CMK (cell line): ENCODE measurements at places on chromosomes 7 and 10.

GRCh38 chr10:93223336-93223735 lies 149.6 kb downstream of the CYP26A1 start:
- no peak for DNase-seq

GRCh38 chr7:105926131-105926530 lies 36.9 kb upstream of the CDHR3 start:
- no peak for DNase-seq

GRCh38 chr10:88159127-88159829 lies 295.9 kb downstream of the PTEN start:
- no peak for DNase-seq

GRCh38 chr7:37289781-37290180 lies 158.9 kb downstream of the ELMO1 start:
- DNase-seq, result no peak

- no peak for DNase-seq
Measured at GRCh38 chr10:96863922-96864543, 31.9 kb downstream of the LCOR start.

DNA sequence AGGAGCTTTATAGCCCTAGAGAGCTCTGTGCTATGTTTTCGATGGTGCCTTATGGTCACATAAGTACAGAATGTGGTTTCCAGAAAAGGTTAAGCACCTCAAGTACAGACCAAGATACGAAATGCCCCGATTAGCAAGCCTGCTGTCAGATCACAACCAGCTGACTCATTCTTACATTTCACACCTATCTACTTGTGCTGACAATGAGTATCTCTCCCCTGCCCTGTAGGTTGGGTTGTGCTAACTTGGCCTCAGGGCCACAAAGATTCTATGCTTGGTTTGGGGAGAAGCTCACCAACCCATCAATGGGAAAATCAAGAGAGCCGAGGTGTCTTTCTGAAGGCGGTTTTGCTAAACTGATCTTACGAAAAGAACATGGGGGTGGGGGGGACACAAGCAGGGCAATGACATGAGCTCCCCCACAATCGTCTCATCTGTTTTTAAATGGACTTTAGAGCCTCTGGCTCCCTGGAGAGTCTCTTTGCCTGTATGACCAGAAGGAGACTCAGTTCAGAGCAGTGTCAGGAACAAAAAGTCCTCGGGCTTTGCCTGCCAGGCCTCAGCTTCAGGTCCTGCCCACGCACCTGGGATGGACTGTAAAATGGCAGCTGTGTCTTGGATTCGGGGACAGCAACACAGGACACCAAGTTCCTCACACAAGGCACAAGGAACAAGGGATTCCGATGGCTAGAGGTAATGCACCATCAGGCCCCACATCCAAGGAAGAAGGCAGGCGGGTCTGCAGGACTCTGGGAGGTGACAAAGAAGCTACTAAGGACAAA lies 55.1 kb downstream of the FAM53B start:
- no peak for DNase-seq

DNA sequence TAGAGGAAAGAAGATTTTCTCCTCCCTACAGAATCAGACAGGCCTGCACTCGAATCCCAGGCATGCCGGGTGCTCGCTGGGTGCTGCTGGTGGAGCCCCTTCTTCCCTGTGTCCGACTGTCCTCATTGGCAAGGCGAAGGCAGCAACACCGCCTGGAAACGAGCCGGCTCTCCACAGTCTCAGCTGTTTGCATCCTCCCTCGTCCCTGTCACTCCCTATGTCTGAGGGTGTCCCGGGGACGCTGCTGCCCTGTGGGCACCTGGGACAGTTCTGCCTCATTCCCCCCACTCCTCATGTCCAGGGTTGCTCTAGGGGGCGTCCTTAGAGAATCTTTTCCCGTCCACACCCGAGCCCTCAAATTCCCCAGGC lies 31.6 kb upstream of the TMEM72 start:
- no peak for DNase-seq

GRCh38 chr7:24858108-24858977 lies 101.1 kb upstream of the GSDME start:
- DNase-seq, result no peak

- DNase-seq, result no peak
Measured at GRCh38 chr10:60607372-60607771, 170.9 kb upstream of the CDK1 start.

DNA sequence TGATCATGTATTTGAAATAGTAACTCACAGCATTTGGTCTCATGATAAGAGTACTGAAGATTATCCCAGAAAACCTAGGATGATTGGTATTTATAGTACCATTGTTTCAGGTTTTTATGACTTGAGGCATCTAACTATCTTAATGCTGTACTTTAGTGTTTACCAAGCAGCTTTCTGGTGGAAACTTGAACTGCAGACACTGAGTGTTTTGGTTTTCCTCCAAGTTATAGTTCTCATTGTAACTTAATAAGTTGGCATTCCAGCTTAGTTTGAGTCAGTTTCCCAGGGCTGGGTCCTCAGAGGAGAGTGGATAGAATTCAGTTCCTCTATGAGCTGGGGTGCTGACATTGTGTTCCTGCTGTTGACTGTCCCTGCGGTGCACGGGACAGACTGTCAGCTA lies 50.4 kb downstream of the SEC23IP start:
- no peak for DNase-seq

DNA sequence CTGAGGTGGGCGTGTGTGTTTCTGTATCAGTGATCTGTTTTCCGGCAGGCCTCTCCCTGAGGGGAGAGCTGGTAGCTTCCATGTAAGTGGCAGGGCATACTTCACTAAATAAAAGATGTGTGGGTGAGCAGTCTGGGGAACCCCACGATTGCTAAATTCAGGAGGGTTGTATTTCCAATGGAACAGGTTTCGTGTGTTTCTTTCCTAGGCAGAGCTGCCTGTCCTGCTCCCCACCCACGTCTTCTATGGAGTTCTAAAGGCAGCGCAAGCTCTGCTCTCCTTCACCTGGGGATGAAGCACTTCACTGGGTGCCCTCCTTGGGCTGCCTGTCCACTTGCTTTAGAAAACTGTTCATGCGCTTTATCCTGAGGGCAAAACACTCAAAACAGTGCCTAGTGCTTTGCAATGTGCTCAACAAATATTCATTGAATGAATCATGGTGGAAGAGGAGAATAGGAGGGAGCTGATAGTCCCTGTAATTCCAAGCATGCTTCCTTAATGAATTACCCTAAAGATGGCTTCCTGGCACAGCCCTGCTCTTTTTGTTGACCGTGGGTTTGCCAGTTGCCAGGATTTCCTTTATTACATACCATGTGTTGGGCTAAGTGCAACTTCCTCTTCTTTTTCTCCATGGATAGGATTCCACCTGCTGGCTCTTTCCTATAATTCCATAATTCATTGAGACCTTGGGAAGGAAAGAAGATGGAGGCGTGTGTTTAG lies 50.6 kb upstream of the SRPK2 start:
- DNase-seq, result no peak

DNA sequence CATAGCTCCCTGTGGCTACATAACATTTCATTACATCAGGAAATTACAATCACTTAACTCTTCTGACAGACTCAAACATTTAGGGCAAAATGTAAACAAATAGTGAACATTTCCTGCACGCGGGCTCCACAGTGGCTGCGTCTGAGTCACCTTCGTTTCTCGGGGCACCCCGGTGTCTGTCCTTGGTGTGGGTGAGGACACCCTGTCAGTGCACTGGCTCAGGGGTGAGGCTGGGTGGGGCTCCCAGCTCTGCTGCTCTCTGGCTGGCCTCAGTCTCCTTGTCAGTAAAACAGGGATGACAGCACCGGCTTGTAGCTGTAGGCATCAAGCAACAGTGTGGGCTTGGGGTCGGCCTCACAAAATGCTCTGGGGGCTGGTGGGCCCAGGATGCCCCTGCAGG lies 237.1 kb upstream of the SHH start:
- no peak for DNase-seq

- DNase-seq, result peak; percentile 73
Measured at GRCh38 chr10:95741807-95742467, 14.0 kb upstream of the ENTPD1 start.

GRCh38 chr10:128160297-128160711 lies 34.1 kb upstream of the MKI67 start:
- no peak for DNase-seq

DNA sequence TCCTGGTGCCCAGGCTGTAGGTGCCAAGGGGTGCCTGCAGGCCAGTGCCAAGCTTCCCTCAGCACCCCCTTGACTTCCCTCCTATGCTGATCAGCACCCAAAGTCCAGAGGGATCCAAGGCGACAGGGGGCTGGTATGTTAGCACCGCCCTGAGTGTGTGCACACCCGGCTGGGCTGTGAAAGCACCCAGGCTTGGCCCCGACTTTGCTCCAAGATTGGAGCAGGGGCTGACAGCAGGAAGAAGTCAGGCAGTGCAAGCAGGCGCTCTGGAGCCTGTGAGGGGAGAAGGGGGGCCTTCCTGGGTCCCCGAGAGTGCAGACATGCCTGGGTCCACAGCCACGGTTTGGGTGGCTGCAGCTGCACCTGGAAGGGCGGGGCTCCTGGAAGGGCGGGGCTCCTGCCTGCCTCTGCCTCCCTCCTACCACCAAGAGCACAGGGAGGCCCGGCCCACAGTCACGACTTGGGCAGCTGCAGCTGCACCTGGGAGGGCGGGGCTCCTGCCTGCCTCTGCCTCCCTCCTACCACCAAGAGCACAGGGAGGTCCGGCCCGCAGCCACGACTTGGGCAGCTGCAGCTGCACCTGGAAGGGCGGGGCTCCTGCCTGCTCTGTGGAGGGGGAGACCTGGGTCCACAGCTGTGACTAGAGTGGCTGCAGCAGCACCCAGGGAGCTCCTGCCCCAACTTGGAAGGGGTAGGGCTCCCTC lies 30.2 kb upstream of the ZMYND11 start:
- no peak for DNase-seq

- peak; percentile 8 for DNase-seq
Measured at GRCh38 chr10:4107285-4107851, 322.4 kb upstream of the KLF6 start.

DNA sequence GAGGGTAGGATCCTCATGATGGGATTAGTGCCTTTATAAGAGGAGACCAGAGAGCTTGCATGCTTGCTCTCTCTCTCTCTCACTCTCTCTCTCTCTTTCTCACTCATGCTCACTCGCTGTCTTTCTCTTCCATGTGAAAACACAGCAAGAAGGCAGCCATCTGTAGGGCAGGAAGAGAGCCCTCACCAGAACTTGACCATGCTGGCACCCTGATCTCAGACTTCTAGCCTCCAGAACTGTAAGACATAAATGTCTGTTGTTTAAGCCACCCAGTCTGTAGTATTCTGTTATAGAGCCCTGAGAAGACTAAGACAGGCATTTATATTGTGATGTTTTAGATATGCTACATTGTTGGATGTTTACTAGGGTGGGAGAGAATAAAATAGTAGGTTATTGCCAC lies 43.4 kb upstream of the MTPN start:
- DNase-seq, result no peak

- no peak for DNase-seq
Measured at GRCh38 chr10:89419548-89419947, 5.2 kb downstream of the IFIT5 start.

DNA sequence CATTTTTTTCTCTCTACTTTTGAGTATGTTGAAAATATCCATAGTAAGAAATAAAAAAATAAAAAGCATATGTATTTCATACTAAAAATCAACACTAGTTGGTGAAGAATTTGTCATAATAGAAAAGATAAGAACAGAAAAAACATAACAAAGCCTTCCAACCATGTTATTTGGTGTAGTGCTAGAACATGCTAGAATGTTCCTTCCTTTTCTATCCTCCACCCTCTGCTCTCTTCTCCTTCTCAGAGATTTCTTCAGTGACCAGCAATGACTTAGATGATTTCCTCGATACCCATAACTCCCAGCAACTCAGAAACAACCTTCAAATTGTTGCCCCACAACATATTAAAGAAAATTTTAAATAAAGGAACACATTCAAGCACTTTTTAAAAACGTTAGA lies 2.6 kb downstream of the ZC3HAV1 start:
- DNase-seq, result no peak

DNA sequence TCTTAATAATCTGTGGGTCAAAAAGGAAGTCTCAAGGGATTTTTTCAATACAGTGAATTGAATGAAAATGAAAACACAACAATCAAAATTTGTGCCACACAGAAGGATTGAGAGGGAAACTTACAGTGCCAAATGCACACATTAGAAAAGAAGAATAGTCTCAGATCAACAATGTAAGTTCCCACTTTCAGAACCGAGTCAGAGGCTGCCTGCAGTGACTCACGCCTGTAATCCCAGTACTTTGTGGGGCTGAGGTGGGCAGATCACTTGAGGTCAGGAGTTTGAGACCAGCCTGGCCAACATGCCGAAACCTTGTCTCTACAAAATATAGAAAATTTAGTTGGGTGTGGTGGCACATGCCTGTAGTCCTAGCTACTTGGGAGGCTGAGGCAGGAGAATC lies 12.5 kb upstream of the KEL start:
- no peak for DNase-seq
